ENCODE measurements at places on chromosomes 11 and 22.

DNA sequence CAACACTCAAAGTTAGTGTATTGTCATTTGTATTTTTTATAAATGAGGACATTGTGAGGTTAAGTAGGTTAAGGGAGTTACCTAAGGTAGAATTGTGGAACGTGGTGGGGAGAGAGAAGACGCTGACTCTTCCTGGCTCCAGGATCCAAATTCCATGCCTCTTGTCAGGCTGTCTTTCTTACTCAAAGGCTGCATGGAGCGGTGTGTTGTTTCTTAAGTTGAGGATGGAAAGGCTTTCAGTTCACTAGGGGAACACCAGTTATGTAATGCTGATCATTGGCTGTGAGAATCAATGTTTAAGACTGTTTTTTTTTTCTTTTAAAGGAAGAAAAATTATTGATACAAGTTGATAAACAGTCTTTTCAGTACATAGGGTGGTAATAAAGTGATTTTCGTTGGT lies 2.9 kb downstream of the UBE2L3 start:
- no peak for DNase-seq

GRCh38 chr11:68584097-68584496 lies 100.2 kb upstream of the GAL start:
- peak; percentile 41 for DNase-seq

DNA sequence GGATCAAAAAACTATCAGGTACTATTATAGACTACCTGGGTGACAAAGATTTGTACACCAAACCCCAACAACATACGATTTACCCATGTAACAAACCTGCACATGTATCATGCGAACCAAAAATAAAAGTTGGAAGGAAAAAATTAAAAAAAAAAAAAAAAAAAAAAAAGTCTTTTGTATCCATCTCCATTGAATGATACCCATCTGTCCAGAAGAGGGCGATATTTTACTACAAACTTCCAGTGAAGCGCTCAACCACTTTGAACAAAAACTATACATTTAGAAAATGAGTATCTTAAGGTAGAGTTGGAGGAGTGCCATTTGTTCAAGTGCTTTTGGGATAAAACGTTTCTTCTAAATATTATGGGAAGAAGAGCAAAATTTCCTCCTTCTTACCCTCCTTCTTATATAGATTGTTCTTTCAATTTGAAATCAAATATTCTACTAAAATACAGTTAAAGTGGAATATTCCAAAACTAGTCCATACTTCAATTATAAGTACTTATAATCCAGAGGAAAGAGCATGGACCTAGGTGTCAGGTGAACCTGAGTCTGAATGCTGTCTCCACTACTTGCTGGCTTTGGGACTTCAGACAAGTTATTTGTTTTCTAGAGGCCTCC lies 23.3 kb downstream of the ARL14EP start:
- DNase-seq = peak; percentile 59

GRCh38 chr22:32326647-32327046 lies 31.0 kb upstream of the RFPL3 start:
- no peak for DNase-seq

- DNase-seq = no peak
Measured at GRCh38 chr22:24759765-24760164, 14.8 kb downstream of the PIWIL3 start.

DNA sequence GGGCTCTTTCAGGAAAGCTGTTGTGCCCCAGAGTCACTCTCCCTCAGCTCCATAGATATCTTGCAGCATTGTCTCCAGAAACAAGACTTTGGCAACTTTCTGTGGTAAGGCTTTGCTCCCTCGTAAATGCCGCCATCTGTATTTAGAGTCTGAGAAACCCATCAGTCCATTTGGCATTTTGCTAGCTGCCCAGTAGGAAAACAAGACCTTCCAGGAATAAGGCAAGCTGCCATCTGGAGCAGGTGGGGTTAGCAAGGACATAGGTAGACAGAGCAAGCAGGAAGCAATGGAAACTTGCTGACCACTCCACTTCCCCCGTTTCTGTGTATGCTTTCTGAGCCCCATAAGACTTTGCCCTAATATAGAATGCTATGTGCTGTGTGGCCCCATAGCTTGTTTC lies 131.9 kb downstream of the SPATA19 start:
- DNase-seq = no peak

GRCh38 chr11:95322539-95322938 lies 91.5 kb upstream of the SESN3 start:
- DNase-seq = no peak

DNA sequence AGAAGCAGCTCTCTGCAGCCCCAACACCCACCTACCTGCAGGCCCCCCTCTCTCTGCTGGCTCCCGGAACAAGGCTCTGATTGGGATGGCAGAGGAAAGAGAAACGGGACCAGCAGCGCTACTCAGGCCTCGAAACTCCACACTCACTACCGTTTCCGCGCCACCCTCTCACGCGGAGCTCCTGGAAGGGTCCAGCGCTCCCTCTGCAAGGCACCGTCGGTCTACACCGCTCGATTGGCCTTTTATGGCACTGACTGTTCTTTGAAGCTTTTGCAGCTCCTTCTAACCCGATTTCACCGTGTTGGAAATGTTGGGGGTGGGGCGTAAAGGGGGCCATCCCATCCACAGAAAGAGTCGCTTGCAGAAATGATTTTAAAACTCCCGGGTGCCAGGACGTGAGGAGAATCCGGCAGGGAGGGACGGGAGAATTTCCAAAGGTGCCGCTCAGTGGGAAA lies 323 bp upstream of the PANX1 start:
- DNase-seq = no peak

- DNase-seq = no peak
Measured at GRCh38 chr11:35215945-35216344, 77.0 kb downstream of the CD44 start.

DNA sequence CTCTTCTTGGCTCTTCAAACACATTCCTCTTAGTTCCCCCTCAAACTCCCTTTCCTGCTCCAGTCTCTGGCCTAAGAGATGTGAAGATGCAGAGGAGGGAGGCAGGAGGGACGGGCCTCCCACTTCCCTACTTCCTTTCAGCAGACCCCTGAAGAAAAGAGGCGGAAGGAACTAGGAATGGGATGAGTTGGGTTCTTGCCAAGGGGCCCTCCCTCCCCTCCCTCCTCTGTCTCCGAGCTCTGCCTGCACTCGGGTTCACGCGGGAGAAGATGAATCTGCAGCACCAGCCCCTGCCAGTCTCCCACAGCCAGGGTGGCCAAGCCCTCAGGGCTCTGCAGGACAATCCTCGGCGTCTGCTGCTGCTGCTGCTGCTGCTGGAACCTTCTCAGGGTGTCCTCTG lies 24.3 kb upstream of the PKNOX2 start:
- no peak for DNase-seq

- DNase-seq = no peak
Measured at GRCh38 chr11:105811242-105811641, 201.4 kb downstream of the GRIA4 start.

GRCh38 chr11:105148241-105148640 lies 8.7 kb upstream of the CARD18 start:
- DNase-seq = no peak

- DNase-seq = no peak
Measured at GRCh38 chr11:63909591-63910506, 7.1 kb downstream of the RCOR2 start.

- no peak for DNase-seq
Measured at GRCh38 chr11:127790592-127790991, 790.0 kb upstream of the KIRREL3 start.

DNA sequence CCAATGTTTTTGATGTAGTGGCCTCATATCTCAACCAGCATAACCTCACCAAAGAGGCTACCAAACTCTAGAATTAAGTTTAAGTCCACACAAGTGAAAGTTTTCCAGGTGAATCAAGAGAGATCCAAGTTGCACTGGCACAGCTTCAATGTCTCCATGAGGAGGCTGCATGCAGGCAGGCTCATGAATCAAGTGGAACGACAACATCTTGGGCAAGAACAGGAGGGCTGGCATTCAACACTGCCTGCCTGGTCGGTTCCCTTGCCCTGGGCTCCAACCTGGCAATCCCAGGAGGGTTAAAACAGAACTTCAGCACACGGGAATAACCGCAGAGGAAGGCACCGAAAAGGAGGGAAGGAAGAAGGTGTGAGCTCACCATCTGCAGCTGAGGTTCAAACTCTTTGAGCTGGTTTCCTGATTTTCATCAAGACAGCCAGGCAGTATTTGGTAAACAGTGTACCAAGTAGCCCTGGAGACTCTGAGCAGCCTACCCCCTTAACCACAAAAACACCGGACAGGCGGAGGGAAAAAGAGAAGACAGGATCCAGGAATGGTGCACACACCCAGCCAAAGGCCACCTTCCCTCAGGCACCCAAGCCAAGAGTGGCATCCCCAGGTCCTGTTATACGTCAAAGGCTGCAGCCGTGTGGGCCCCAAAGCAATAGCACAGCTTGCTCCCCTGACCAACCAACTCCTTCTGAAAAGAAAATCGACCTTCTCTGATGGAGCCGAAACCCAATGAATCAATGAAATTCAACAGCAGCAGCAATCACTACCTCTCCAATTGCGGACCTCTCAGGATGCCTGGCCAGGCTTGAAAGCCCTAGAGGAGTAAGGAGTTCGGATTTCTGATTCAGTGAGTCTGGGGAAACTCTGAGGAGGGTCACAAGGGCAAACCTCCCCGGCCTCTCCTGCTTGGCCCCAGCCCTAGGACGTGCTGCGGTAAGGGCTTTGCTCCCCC lies 1.3 kb downstream of the PACSIN2 start:
- DNase-seq = no peak

- DNase-seq = no peak
Measured at GRCh38 chr11:122156940-122157382, 40.9 kb upstream of the BLID start.

- DNase-seq = peak; percentile 22
Measured at GRCh38 chr22:49853981-49854831, 562 bp downstream of the ZBED4 start.

DNA sequence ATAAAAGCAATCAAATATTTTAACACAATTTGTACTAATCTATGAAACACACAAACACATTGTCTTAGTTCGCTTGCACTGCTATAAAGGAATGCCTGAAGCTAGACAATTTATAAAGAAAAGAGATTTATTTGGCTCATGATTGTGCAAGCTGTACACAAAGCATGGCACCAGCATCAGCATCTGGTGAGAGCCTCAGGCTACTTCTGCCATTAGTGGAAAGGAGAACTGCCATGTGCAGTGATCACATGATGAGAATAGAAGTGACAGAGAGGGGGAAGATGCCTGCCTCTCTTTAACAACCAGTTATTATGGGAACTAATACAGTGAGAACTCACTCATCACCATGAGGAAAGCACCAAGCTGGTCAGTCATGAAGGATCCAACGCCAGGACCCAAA lies 105.1 kb downstream of the GUCY1A2 start:
- no peak for DNase-seq

- no peak for DNase-seq
Measured at GRCh38 chr11:20489948-20490347, 102.4 kb downstream of the PRMT3 start.

DNA sequence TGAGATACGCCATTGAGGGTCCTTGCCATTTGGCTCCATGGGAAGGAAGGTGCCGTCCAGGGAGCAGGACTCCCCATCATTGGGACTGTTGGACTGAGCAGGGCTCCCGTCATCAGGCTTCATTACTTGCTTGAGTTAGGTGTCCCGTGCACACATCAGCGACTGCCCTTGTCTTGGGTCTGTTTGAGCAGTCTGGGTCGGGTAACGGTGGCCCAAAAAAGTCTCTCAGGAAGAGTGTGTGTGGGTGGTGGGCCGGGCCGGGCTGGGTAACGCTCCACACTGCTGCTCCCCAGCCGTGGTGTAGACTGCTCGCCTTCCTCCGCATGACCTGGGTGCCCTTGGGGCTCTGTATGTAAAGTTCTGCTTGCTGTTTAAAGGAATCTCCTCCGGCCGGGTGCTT lies 293.5 kb downstream of the TBC1D22A start:
- DNase-seq = no peak

GRCh38 chr11:62456630-62457029 lies 37.8 kb downstream of the SCGB1A1 start:
- DNase-seq = no peak

GRCh38 chr22:49482811-49483210 lies 344.9 kb downstream of the BRD1 start:
- no peak for DNase-seq

GRCh38 chr11:45102810-45103621 lies 43.4 kb upstream of the PRDM11 start:
- peak; percentile 85 for DNase-seq

- DNase-seq = no peak
Measured at GRCh38 chr11:33778675-33779074, 4.4 kb upstream of the FBXO3 start.

GRCh38 chr11:61728940-61729219 lies 23.6 kb upstream of the MYRF start:
- no peak for DNase-seq

DNA sequence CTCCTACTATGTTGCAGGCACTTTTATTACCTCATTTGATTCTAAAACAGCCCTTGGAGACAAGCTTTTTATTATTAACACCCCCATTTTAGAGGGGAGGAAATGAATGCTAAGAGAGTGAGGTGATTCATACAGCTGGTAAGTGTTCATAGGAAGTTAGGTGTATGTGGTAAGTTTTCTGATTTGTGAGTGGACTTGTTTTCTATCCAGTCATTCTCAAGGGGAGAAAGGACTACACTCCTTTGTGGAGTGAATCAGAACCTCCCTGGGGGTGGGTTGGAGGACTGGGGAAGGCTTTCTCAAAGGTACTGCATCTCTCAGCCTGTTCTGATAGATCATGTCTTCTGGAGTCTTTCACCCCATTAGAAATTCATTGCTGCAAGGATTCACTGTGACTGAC lies 23.5 kb downstream of the PKNOX2 start:
- no peak for DNase-seq

DNA sequence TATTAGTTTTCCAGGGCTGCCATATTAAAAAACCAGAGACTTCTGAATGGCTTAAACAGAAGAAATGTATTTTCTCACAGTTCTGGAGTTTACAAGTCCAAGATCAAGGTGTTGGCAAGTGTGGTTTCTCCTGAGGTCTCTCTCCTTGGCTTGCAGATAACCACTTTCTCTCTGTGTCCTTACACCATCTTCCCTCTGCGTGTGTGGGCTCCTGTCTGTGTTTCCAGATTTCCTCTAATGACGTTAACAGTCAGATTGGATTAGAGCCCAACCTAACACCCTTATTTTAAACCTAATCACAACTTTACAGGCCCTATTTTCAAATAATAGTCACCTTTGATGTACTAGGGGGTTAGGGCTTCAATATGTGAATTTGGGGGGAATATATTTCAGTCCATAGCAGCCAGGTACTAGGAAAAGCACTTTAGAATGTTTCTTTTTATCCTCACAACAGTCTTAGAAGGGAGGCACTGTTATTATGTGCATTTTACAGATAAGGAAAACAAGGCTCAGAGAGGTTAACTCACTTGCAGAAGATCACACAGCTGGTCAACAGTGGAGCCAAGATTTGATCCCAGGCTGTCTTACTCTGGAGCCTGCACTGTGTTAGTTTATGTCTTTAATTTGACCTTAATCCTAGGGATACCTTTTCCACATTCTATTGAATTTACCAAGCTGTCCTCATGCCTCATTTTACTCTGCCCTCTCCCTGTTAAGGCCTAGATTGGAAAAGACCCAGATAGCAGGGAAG lies 116.4 kb upstream of the CRYBB3 start:
- no peak for DNase-seq

DNA sequence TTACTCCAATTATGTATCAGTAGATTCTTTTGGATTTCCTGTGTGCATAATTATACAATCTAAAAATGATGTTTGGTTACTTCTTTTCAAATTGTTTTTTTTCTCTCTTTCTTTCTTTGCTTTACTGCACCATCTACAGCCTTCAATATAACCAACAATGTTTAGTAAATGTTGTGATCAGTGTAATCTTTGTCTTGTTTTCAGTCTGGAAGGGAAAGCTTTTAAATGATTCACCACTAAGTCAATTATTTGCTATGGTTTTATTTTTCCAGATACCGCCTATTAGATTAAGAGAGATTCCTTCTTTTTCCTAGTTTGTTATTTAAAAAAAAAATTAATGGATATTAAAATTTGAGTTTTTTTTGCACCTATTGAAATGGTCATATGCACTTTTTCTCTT lies 29.8 kb upstream of the ABTB2 start:
- no peak for DNase-seq

Measured in activated CD4-positive, alpha-beta T cell treated with anti-CD3 and anti-CD28 coated beads, Interleukin-2, Interleukin-4, amounts not matched to agents 100 ng/mL and 50 ng/mL, durations not matched to agents 16 hours and 8 hours (primary cell).